GDM1 (cell line): ENCODE measurements at places on chromosomes 7 and 10.

DNA sequence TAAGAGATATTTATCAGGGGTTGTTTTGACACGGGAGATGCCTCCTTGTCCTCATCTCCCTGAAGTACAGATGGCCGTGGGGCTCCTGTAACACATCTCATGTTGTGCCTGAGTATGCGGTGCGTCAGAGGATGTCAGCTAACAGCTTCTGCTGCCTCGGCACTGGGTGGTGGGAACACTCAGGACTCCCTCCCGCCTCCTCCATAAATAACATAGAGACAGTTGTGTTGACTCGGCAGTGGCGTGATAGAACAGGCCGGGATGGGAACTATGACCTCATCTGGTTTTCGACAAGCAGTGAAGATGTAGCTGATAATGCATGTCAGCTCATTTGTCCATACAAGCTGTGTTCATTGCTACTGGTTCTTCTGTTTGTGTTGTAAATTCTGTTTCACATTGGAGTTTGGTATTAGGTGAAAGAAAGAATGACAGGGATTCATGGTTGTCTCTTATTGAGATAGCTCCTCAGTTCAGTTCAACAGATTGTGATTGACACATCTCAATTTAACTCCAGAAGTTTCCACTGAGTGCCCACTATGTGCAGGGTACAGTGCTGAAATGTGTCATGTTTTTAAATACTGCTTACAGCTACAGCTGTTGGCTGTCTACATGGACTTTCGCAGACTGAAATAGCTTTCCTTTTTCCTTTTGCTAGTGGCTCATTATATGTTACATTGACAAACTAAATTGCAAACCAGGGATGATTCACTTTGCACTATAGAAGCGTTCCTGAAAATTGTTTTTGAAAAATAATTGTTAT lies 87.4 kb downstream of the CHN2 start:
- DNase-seq = no peak

DNA sequence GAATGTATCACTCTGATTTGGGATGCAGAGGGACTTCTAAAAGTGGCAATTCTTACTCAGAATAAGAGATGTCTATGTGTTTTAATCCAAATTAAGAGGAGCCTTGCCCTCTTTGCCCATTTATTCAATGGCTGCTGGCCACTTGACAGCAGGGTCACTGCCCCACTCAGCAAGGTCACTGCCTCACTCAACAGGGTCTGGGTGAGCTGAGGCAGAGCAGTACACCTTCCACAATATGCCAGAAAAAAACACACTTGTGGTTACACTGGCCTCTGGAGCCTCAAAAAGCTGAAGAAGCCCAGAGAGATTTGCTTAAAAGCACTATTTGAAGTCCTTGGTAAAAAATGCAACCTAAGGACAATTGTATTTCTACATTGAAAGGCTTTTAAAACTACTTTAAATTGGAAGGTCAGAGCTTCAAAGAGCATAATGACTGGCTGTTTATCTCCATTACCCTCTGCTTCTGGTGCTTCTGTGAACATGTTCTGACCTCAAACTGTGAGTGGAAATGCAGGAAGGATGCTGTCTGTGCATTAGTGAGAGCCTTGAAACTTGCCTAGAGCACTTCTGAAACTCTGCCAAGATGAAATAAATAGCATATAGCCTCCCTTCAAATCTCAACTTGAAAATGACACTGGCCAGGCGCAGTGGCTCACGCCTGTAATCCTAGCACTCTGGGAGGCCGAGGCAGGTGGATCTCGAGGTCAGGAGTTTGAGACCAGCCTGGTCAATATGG lies 35.1 kb upstream of the WIPF3 start:
- peak; percentile 51 for DNase-seq

DNA sequence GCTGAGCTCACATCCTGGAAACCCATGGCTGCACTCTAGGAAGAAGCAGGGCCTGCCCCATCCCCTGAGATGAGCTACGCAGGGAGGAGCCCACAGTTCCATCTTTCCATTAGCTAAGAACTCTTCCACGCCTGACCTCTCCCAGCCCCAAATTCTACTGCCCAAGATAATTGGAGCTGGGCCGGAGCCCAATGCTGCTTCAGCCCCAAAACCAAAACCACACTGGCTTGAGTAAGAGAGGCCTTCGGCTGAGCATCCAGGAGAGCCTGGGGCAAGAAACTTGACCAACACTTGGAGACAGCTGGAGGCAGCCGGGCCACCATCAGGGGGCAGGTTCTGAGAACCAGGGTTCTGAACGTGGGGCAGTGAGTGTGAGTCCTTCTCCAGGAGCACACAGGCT lies 116.1 kb upstream of the ZMIZ1 start:
- DNase-seq = no peak

DNA sequence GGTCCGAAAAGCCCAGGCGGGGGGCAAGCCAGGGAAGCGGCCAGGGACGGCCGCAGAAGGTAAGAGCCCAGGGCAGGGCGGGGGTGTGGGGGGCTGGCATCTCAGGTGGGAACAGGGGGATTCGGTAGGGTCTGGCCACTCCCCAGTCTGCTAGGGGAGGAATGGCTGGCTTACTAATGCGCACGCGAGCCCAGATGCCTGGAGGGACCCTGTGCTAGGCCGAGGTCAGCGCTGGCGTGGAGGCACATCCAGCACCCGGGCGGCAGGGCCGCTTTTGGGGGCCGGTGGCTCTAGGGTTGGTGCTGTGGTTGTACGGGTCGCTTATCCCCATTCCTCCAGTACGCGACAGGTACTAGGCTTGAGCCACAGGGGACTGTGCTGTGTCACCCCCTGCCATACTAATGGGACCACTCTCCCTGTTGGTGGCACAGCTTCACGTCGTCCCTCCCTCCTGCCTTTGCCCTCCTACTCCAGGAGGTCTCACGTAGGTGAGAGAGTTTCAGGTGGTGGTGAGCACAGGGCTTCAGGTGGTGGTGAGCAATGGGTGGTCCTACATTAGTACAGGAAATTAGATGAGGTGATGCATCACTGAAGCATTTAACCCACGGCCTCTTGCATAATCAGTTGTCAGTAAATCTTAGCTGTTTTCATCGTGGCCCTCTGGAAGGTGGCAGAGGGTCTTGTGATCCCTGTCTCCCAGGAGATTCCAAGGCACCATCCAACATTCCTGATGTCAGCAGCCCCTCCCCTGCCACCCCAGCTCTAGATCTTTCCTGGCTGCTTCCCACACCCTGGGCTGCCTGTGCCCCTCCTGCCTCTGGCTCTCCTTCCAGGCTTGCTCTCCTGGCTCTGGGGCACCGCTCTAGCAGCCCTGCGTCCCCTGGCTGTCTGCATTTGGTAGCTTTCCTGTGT lies 971 bp downstream of the AEBP1 start:
- no peak for DNase-seq

- peak; percentile 23 for DNase-seq
These were observed 584 bp upstream of the RUNDC3B start for GRCh38 chr7:87627634-87627994.

- no peak for DNase-seq
These were observed 220.3 kb downstream of the ARL4A start for GRCh38 chr7:12907774-12908173.

- no peak for DNase-seq
These were observed 140.0 kb downstream of the CAMK1D start for GRCh38 chr10:12489357-12489756.

- DNase-seq = no peak
These were observed 56.8 kb downstream of the SDHAF3 start for GRCh38 chr7:97174303-97174702.

DNA sequence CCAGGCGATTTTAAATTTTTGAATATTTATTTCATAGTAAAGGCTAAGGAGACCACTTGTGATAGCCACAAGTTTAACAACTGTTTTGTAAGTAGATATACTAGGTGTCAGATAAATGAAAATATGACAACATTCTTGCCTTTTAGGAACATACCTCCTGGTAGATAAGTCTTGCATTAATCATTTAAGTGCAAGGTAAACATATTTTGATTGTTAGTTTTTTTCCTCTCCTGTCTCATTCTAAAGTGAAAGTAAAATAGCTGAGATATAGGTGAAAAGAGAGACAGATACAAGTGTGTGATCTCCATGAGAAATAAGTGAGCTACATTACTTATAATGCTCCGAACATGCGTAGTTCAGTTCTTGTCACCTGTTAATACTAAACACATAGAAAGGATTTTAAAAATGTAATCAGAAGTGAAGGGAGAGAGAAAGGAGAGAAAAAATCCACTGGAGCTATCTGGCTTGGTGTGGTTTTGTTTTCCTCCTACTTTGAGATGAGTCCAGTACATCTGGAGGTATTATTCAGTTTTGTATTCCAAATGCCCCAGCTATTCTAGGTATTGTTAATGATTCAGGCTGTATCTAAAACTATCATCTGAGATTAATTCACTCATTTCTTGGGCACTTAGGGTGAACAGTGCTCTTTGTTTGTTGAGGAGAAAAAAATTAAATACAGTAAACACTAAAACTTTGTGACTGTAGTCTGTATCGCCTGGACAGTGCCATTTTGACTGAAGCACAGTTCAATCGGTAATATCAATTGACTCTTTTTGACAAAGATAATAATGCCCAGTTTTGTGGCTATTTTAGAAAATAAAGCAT lies 21.2 kb downstream of the GLCCI1 start:
- DNase-seq = no peak

DNA sequence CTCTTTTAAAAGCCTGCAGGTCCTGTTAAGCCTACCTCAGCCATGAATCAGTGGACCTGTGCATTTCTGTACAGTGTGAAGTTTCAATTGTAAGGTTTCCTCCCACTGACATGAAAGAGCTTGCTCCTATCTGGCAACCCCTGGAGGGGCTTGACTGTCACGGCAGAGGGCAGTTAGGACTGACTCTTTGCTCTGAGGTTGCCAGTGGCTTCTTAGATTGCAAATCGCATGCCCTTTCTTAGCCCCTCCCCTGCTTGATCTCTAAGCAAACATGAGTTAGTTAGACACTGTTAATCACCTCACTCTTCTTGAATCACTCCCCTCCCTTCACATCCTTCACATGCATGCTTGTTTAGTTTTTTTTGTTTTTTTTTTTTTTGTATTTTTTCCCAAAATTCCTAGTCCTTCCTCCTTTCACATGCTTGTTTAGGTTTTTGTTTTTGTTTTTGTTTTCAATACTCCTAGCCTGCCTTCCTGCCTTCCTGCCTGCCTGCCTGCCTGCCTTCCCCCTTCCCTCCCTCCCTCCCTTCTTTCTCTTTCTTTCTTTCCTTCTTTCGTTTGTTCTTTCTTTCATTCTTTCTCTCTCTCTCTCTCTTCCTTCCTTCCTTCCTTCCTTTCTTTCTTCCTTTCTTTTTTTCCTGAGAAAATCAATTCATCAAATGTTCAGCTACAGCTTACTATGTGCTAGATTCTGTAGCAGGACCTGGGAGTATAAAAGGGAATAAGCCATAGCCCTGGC lies 6.0 kb upstream of the HIPK2 start:
- DNase-seq = no peak

- no peak for DNase-seq
These were observed 8.5 kb downstream of the NT5C2 start for GRCh38 chr10:103184615-103185014.

GRCh38 chr10:19848226-19848985 lies 32.2 kb downstream of the PLXDC2 start:
- no peak for DNase-seq

DNA sequence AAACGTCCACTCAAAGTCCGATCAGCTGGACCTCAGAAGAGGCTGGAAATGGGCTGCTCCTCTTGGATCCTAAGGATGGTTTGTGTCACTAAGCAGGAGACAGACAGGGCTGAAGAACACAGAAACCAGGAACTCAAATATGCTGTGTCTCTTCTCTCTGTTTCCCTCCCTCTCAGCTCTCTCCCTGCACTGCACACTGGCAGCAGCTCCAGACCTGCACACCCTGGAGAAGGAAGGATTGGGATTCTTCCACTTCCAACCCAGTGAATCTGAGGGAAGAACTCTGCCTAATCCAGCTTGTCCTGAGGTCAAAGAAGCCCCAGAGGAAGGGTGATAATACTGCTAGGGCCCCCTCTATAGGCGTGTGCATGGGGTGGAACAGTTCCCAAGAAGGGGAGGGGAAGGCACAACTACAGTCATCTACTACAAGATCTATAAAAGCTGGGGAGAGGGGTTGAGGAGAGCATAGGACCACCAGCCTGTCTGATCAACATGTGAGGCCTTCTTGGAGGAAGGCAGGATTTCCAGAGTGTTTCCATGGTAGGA lies 22.7 kb upstream of the ZCCHC24 start:
- DNase-seq = no peak

DNA sequence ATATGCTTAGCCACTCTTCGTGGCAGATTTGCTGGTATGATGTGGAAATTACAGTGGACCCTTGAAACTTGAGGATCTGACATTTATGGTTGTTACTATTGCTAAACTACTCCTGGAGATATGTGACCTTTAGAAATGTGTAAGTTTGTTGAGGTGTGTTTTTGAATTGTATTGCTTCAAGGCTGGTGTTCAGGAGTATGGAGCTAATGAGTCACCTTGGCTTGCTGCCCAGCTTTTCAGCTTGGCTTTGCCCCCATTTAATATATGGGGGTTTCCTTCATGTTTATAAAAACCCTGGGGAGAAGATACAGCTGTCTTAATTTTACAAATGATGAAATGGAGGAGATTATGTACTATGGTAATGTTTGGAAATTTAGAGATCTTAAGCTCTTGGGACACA lies 11.6 kb downstream of the HBP1 start:
- no peak for DNase-seq

- no peak for DNase-seq
These were observed 301.9 kb downstream of the LRMDA start for GRCh38 chr10:75733135-75733890.

DNA sequence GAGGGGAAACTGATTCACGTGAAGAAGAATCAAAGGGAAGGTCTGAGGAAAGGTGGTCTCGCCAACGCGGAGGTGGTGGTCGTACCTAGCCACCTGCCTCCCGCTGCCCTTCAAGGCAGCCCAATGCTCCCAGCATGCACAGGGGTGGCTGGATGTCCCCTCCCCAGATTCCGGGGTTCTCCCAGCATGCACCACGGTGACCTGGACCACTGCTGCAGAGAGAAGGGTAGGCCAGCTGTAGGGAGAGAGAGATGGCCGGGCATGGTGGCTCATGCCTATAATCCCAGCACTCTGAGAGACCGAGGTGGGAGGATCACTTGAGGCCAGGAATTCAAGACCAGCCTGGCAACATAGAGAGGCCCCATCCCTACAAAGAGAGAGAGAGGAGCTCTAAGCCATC lies 32.4 kb upstream of the PPP2R2D start:
- DNase-seq = no peak

DNA sequence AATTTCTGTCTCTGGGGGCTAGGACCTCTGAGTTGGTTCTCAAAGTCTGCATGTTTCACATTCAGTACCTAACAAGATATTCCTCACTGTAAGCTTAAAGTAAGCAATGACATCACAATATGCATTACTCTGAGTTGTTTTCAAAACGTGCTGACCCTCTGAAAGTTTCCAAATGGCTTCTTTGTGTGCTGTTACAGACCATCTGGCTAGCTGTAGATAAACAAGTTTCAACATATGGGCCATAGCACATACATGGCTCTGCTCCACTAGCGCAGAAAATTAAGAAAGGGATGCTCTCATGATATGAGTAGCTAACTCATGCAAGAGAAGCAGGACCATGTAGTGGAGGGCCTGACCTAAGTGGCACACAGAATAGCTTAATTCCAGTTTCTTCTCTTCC lies 119.0 kb downstream of the HTR7 start:
- no peak for DNase-seq

- DNase-seq = no peak
These were observed 226.9 kb downstream of the TNS3 start for GRCh38 chr7:47354831-47355541.

GRCh38 chr10:108362961-108363360 lies 1198.5 kb upstream of the SORCS1 start:
- no peak for DNase-seq
